ENCODE measurements at places on chromosomes 6 and 20. TPM values are rescaled to one million over a fixed set of nuclear protein-coding genes. Genes with fewer than 3 reads are reported as not detected.
A peak's percentile ranks its signal among the peaks of the same experiment; 100 is the strongest.

DNA sequence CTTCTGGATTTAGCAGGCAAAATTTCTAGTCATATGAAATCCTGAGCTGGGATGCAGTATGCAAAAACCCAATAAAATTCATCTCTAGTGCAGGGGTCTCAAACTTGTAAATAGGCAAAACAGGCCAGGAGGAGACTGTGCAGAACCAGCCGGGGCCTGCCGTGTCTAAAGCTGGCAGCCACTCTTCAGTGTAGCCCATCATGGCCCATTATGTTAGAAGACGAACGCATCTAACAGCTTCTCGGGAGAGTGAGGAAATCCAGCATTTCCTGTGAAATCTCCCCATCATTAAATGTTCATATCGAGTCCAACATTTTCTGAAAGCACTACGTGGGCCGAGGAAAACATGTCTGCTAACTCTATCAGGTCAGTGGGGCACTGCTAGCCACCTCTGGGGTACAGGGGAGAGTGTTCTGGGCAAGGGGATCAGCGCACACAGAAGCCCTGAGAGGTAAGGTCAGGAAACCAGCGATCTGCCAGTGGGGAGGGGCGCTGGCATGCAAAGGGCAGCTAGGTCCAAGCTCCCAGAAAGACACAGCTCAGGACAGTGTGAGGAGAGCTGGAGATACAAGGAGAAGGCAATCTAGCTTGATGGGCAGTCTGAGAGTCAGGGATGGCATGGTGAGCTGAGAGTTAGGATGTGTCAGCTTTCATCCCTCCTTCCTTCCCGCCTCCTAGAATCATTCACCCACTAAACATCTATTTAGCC is 144.2 kb downstream of the PREX1 start:
- H3K27ac ChIP-seq = peak overlapping the region; percentile 68
- no peak overlapping the region for H3K4me3 ChIP-seq
- H3K36me3 ChIP-seq = no peaks in the 10 kb centered on the region
- peaks cover 36% of the 10 kb centered on the region for H3K4me1 ChIP-seq

DOK5 gene
- 7.0 TPM for total RNA-seq

- no peaks in the 10 kb centered on the region for H3K4me1 ChIP-seq
- H3K4me3 ChIP-seq = no peak overlapping the region
- H3K36me3 ChIP-seq = no peaks in the 10 kb centered on the region
Observed at GRCh38 chr6:9266741-9267140, 831.4 kb upstream of the SLC35B3 start.

- H3K27me3 ChIP-seq = no peaks in the 10 kb centered on the region
- no peak overlapping the region for H3K27ac ChIP-seq
- no peak overlapping the region for H3K4me3 ChIP-seq
- H3K4me1 ChIP-seq = peaks cover 10% of the 10 kb centered on the region
Observed at GRCh38 chr6:36957773-36958271, 3.3 kb downstream of the PI16 start.

- H3K27ac ChIP-seq = no peak overlapping the region
- no peaks in the 10 kb centered on the region for H3K36me3 ChIP-seq
- H3K4me3 ChIP-seq = no peak overlapping the region
- H3K4me1 ChIP-seq = peaks cover 3% of the 10 kb centered on the region
Observed at GRCh38 chr20:10741060-10741459, 67.3 kb upstream of the JAG1 start.

GRCh38 chr6:7974938-7975763 is 64.6 kb upstream of the TXNDC5 start:
- H3K36me3 ChIP-seq = no peaks in the 10 kb centered on the region
- H3K4me3 ChIP-seq = no peak overlapping the region
- H3K27ac ChIP-seq = peak overlapping the region; percentile 69
- peaks cover 18% of the 10 kb centered on the region for H3K4me1 ChIP-seq
- H3K27me3 ChIP-seq = no peaks in the 10 kb centered on the region

GRCh38 chr20:45469336-45470261 is at the start of gene WFDC2:
Gene WFDC2, plus strand, starts transcription at chr20:45469753. Its CDS starts 29 bp downstream, at chr20:45469782.
- H3K4me1 ChIP-seq = peaks cover 10% of the 10 kb centered on the region
- DNase-seq = peak; percentile 60
- H3K4me3 ChIP-seq = peak within 1 kb of the TSS; percentile 47
- peaks cover 2% of the 10 kb centered on the region for H3K27me3 ChIP-seq
- H3K27ac ChIP-seq = peak within 1 kb of the TSS; percentile 81

CGA gene
- total RNA-seq = 43.8 TPM

GRCh38 chr20:20733943-20734342 is 21.5 kb upstream of the RALGAPA2 start:
- H3K27me3 ChIP-seq = no peaks in the 10 kb centered on the region
- H3K4me3 ChIP-seq = no peak overlapping the region
- no peaks in the 10 kb centered on the region for H3K36me3 ChIP-seq

GRCh38 chr20:19304886-19305415 is 92.5 kb downstream of the SLC24A3 start:
- no peak overlapping the region for H3K4me3 ChIP-seq
- no peak overlapping the region for H3K27ac ChIP-seq
- no peak for DNase-seq
- H3K36me3 ChIP-seq = no peaks in the 10 kb centered on the region
- no peaks in the 10 kb centered on the region for H3K4me1 ChIP-seq

DNA sequence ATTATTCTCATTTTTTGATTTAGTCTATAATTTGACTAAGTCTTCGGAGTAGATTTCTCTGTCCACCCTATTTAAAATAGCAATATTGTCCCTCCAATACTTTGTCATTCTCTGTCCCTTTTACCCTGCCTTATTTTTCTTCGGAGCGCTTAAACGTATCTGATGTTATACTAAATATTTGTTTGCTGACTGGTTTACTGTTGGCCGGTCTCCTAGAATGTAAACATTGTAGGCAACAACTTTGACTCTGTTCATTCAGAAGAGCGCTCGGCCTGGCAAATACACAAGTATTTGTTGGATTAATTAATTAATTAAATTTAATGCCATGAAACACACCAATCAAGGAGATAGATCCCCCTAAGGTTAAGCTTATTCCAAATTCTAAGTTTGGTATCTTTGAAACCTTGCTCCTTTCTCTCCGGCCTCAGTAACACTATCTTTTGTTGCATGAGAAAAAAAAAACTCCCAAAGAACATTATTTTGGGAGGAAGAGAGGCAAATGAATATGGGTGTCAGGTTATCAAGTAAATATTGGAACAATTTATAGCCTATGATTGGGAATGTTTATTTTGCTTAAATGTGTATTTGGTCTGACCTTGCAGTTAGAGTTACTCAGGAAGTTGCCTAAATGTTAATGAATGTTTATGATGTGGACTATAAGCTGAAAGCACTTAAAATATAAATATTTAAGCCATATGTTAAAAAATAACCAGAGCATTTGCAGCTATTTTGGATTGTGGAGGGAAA is 231.1 kb downstream of the SOX4 start:
- H3K4me3 ChIP-seq = no peak overlapping the region
- no peaks in the 10 kb centered on the region for H3K36me3 ChIP-seq
- peak overlapping the region; percentile 17 for H3K27ac ChIP-seq
- no peaks in the 10 kb centered on the region for H3K27me3 ChIP-seq
- DNase-seq = no peak
- H3K4me1 ChIP-seq = peaks cover 11% of the 10 kb centered on the region

CENPW gene
- 1.8 TPM for total RNA-seq

Data from hepatocyte (in vitro differentiated cells).